ENCODE measurements at places on chromosomes 6 and 20.

DNA sequence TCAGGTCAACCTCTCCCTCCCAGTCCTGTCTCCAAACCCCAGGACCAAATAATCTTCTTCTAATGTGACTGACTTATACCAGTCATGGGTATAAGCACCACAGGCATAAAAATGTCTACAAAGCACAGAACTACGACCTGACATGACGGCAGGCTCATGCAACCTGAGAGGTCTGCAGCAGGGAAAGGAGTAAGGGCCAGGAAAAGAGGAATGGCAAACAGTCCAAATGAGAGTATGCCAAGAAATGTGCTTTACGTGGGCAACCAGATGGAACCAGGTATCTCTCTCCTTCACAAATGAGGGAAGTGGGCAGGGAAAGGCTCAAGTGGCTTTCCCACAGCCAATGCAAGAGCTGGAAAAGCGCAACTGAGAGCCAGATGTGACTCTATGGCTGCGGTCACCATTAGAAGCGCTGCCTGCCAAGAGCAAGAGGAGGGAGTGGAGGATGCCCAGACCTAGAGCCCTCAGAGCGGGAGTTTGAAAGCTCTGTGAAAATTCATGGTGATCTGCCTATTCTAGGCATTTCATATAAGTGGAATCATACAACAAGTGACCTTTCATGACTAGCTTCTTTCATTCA lies 6.0 kb downstream of the APMAP start:
- DNase-seq: no peak

GRCh38 chr6:25377664-25378063 lies 98.5 kb downstream of the CARMIL1 start:
- DNase-seq: no peak

- DNase-seq: no peak
Measured at GRCh38 chr6:13001927-13002326, 285.4 kb downstream of the PHACTR1 start.

DNA sequence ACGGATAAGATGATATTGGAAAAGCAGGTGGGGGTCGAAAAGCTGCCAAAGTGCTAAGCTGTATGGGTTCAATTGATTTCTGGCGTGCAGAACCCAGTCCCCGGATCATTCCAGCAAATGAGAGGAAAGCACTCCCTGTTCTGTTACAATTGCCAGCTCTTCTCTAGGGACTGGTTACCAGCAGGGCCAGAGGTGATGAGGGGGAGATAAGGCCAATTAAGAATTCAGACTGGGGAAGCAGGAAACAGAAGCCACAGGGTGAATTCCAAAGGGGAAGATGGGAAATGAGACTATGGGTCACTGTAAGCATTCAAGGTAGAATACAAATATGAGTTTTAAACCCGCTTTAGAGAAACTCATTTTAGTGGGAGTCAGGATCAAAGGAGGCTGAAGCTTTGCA lies 349.4 kb upstream of the MAP3K7 start:
- DNase-seq: no peak

GRCh38 chr6:105940990-105941389 lies 145.1 kb upstream of the PRDM1 start:
- DNase-seq: no peak

- DNase-seq: no peak
Measured at GRCh38 chr6:149250951-149251350, 66.6 kb upstream of the TAB2 start.

GRCh38 chr6:149363154-149363553 lies 36.9 kb upstream of the SUMO4 start:
- DNase-seq: no peak

DNA sequence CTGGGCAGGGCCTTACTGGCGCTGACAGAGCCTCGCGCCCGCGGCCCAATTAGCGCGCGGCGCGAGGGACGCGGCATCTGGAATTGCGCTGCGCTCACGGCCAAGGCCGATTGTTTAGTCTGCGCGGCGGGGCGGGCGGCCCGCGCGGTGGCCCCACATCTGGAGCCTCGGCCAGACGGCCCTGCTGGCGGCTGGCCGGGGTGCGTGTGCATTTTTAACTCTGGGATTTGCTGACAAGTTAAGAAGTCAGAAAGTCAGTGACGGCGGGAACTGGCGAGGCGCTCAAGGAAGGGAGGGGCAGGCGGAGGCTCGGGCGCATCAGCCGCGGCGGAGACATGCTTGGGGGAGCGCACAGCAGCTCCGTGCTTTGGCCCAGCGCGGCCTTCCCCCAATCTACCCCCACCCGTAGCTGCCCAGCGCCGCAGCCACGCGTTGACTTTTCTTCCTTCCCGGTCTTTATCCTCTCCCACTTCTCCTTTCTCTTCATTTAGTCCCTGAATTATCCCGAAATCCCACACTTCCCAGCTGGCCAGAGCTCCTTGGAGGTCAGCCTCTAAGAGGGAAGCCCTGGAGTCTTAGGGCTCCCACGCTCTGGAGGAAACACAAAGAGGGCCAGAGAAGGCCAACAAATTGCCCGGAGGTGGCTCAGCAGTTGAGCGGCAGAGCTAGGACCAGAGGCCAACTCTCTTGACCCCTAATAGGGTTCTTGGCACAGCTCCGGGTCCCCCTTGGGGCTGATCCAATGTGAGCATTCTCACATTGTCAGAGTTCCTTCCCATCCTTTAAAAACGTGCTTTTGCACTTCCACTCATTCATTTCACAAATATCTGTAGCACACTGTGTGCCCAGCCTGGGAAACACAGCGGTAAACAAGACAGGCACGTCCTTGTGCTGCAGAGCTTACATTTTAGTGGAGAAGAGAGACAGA lies 40.8 kb upstream of the FOXP4 start:
- peak; percentile 91 for DNase-seq

- peak; percentile 56 for DNase-seq
Measured at GRCh38 chr20:10090588-10091166, 55.9 kb downstream of the ANKEF1 start.

- DNase-seq: no peak
Measured at GRCh38 chr20:41467690-41468089, 101.1 kb upstream of the EMILIN3 start.

DNA sequence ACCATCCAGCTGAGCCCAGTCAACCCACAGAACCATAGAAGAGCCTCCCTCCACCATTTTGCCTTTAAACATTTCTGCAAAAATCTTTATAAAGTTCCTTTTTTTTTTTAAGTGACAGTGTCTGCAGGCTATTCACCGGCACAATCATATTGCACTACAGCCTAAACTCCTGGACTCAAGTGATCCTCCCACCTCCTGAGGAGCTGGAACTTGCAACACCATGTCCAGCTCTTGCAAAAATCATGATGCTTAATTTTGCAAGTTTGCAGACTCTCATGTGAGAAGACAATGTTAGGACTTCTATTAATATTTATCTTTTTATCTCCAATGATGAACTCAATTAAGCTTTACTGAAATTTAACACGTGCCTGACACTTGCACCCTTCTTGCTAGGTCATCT lies 88.8 kb downstream of the INSM1 start:
- no peak for DNase-seq

DNA sequence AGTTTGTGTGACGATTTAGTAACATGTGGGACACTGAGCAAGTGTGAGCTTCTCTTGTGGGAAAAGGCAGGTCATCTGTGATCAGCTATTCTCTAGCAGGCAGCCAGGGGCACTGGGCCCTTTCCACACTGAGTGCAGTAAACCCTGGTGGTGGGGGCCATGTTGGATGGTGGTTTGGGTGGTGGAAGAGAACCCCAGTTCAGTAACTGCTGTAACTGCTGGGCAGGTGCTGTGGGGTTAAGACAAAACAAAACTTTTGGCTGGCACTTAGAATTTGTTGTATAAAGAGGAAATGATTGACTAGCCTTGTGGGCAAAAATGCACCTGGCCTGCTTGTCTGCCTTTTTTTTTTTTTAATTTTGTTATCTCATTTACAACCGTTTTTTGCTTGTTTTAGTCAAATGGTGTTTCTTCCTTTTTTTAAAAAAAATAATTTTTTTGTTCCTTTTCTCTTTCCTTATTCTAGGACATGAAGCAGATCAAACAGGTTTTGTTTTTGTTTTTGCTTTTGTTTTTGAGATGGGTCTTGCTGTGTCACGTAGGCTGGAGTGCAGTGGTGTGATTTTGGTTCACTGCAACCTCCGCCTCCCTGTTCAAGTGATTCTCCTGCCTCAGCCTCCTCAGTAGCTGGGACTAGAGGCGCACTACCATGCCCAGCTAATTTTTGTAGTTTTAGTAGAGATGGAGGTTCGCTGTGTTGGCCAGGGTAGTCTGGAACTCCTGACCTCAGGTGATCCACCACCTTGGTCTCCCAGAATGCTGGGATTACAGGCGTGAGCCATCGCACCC lies 59.8 kb downstream of the IGF2R start:
- DNase-seq: no peak

- peak; percentile 50 for DNase-seq
Measured at GRCh38 chr6:85465762-85466161, 15.9 kb downstream of the NT5E start.

DNA sequence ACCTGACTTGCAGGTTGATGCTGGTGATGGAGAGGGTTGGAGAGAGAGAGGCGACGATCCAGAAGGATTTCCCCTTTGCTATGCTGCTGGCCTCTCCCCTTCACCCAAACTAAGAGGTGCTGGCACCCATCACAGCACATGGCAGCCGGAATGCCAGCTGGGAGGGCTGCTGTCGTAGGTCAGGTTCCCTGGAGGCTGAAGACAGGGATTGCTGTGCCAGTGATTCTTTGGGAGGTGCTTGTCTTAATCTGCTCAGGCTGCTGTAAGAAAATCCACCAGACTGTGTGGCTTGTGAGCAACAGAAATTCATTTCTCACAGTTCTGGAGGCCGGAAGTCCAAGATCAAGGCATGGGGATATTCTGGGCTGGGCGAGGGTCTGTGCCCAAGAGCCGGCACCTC lies 4.4 kb upstream of the ARFGAP1 start:
- DNase-seq: no peak

DNA sequence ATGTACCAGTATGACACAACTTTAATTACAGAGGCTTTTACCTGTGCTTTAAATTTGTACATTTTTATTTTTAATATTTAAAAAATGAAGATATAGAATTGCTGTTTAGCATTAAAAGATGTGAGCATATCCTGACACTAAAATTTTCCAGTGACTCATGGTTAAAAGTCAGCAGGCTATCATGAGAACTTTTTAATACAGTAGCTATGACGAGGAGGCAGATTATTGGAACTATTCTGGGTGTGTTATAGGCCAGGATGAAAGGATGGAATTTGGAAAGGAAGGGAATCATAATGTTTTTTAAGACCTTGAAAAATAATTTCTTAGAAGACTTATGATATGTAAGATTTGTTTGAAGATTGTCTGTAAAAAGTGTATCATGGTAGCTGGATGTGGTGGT lies 91.0 kb downstream of the GFRA4 start:
- DNase-seq: no peak

- no peak for DNase-seq
Measured at GRCh38 chr20:11352041-11352440, 565.7 kb upstream of the BTBD3 start.

DNA sequence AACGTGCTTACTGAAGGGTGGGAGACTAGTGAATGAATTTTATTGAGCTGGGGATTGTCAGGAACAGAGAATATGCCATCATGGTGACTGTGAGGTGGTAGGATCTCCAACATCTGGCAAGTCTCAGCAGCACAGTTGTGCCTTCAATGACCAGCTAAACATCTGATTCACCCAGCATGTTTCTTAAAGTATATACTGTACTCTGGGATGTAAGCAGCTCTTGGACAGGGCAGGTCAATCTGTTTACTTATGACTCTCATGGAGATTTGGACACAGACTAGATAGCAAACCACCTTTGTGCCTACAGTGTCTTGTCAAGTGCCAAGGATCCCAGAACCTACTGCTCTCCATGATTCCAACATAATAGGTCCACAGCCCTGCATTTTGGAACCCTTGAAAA lies 801.0 kb upstream of the CITED2 start:
- DNase-seq: peak; percentile 53

DNA sequence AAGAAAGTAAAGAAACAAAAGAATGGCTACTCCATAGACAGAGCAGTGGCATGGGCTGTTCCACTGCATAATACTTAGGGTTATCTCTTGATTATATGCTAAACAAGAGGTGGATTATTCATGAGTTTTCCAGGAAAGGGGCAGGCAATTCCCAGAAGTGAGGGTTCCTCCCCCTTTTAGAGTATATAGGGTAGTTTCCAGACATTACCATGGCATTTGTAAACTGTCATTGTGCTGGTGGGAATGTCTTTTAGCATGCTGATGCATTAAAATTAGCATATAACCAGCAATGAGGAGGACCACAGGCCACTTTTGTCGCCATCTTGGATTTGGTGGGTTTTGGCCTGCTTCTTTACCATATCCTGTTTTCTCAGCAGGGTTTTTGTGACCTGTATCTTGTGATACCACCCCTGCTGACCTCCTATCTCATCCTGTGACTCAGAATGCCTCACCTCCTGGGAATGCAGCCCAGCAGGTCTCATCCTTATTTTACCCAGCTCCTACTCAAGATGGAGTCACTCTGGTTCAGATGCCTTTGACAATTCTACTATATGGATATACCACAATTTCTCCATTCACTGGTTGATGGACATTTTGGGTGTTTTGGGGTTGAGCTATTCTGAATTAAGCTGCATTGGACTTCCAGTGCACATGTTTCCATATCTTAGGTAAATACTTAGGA lies 280.6 kb downstream of the FARS2 start:
- DNase-seq: peak; percentile 16

DNA sequence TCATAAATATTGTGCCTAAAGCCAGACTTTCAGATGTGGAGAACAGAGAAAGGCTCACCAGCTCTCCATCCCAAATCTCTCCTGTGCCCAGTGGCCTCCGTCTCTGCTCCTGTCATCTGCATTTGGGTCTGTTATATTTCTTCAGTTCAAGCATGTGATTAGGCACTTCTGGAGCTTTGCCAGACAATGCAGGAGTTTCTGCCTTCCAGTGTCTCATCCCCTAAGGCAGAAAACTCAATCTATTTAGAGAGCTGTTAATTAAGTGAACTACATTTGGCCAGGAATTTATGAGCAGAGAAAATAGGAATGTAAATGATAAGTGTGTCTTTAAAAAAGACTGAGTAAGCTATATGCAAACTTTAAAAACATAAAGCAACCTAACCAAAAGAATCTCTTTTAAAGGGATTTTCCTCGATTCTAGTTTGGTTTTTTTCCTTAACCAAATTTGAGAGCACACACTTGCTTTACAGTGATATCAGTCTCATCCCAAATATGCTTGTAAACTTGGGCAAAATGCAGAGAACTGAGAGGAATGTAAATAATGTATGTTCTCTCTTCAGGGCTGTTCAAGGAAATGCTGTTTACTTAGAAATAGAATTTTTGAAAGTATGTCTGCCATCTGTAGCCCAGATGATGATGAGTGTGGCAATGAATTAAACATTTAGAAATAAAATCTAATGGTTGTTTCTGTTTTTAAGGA lies 113.9 kb downstream of the ELOVL4 start:
- peak; percentile 6 for DNase-seq

DNA sequence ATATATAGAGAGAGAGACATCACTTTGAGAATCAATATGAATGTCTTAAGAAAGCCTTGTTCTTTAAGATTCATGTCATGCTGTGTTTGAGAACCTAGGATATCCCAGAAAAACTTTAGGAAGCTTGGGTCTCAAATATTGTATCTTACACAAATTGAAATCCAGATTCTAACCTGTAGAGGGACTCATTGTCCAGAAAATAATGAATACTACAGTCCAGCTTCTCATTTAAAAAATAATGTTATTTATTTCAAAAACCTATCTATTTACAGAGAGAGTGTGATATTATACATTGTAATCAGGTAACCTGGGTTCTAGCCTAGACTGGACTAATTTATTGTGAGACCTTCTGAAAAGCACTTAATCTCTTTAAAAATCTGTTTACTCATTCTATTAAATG lies 4.2 kb downstream of the RFX6 start:
- DNase-seq: no peak

All from mesenchymal stem cell (in vitro differentiated cells and primary cell).